ENCODE measurements at places on chromosomes 4 and X.

DNA sequence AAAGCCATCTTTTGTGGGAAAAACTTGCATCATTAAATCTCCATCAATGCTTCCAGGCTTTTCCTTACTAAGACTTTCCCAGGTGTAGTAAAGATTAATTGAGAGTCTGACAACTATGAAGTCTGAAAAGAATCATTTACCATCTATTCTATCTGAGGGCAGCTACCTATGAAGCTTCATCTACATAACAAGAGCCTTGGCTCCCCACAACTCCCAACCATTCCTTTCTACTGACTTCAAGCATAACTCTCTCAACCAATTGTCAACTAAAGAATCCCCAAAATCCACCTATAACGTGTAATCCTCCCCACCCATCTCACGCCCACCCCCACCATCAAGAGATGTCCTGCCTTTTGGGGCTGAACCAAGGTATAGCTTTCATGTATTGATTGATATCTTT lies 101.5 kb upstream of the GABRA2 start:
- DNase-seq = no peak

GRCh38 chr4:23333946-23334878 lies 555.6 kb downstream of the PPARGC1A start:
- no peak for DNase-seq

DNA sequence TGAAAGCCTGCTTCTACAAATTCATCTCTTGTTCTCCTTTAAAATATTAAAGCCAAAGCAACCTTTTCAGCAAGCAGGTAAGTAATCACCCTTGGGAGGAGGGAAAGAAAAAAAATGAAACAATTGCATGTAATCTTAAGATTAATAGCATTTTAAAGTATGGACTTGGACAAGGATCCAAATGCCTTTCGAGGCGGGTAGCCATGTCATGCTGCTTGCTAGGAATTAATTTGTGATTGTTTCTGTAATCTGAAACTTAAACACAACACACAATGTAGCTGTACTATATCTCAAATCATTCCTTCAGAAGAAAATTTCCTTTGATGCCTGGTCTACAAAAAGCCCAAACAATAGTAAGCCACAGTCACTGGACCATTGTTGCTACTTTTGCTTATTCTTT lies 112.4 kb upstream of the CBR4 start:
- no peak for DNase-seq

GRCh38 chrX:72609313-72609712 lies 36.7 kb upstream of the HDAC8 start:
- DNase-seq = no peak

- DNase-seq = no peak
Measured at GRCh38 chr4:113639326-113639725, 122.2 kb downstream of the CAMK2D start.

DNA sequence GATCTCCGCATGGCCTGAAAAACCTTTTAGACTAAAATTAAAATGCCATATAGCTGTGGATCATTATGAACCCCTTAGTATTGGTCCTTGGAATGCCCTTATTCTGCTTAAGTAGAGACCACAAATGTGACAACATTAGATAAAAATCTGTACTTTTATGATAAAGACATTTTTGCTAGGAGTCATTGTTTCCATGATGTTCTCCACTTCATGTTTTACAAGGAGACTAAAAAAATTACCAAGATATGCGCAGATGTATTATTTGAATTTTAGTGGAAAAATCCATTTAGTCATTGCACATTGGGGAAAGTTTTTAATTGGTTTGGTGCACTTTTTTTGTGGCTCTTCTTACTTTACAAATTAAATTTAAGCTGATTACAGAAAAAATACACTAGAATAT lies 85.1 kb upstream of the HPRT1 start:
- DNase-seq = no peak

GRCh38 chrX:16966752-16967448 lies 20.4 kb downstream of the REPS2 start:
- DNase-seq = no peak

- DNase-seq = no peak
Measured at GRCh38 chr4:4666187-4666586, 124.3 kb upstream of the STX18 start.

DNA sequence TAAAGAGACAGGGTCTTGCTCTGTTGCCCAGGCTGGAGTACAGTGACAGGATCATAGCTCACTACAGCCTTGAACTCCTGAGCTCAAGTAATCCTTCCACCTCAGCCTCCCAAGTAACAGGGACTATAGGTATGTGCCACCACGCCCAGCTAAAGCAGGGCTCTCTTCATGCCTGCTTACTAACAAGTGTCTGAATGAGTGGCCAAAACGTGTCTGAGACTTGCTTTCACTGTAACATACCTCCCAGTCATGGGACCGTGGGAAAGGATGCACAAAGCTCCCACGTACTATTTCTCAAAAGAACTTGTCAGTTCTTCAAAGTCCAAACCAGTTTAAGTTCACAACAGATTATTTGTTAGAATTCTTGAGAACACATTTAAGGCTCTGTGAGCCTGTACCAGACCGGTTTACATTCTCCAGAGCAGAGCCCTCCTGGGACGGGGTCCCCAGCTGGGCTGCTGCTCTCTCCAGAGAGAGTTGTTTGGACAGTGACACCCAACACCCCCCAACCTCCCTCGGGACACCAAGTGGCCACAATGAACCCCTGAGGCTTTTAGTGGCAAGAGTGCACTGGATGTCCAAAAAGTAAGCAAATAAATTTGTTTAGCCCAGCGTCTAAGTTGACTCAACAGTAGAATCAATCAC lies 24.1 kb downstream of the SH3KBP1 start:
- DNase-seq = no peak

- no peak for DNase-seq
Measured at GRCh38 chrX:45001048-45001447, 128.1 kb downstream of the KDM6A start.

GRCh38 chr4:148182230-148182911 lies 259.8 kb downstream of the NR3C2 start:
- no peak for DNase-seq

- no peak for DNase-seq
Measured at GRCh38 chr4:158295053-158295452, 84.8 kb downstream of the TMEM144 start.

DNA sequence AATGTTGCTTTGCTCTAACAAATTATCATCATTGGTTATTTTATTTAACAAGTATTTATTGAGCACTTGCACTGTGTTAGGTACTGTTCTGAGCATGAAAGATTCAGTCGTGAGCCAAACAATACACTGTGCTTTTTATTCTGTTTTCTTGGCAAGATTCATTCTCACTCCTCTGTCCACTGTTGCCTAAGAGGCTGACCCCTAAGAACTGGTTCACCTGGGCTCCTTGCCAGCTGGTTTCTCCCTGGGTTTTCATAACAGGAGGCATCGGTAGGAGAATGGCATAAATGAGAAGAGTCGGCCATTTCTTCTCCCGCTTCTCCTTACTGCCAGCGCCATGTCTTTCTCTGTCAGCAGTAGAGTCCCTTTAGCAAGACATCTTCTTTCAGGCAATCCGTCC lies 243.7 kb upstream of the DIAPH2 start:
- no peak for DNase-seq

DNA sequence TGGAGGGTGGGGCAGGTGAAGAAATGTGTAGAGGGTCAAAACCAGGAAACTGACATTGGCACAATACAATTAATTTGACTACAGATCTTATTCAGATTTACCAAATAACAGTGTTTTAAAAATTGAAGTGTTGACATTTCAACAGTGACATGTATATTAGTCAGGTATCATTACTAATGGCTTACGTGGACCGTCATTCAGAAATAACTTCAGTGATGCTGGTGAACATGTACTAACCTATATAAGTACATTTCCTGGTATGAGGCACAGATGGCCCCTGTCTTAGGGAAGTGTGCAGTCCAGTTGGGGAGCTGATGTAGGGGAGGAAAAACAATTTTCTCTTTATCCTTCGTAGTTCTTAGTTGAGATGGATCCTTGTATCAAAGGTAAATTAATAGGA lies 22.3 kb upstream of the MAOA start:
- no peak for DNase-seq

DNA sequence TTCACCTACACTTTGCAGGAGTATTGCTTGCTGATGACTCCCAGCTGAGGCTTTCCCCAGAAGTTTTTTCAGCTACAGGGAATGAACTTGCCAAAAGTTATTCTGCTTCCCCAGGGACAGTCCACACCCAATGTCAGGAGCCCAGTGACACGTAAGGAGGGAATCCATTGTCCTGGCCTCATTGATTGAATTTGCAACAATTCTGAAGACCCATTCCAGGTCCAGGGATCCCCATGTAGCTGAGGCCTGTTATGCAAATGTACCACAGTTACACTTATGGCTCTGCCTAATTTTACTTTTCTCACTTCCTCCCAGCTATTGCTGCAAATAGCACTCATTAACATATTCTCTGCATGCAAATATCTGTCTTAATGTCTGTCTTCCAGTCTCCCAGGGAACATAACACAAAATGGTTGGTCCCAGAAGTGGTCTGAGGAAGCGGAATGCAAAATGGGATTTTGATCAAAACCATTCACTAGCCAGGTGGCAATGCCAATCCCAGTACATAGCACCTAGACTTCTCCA lies 113.7 kb upstream of the ACTRT1 start:
- no peak for DNase-seq

DNA sequence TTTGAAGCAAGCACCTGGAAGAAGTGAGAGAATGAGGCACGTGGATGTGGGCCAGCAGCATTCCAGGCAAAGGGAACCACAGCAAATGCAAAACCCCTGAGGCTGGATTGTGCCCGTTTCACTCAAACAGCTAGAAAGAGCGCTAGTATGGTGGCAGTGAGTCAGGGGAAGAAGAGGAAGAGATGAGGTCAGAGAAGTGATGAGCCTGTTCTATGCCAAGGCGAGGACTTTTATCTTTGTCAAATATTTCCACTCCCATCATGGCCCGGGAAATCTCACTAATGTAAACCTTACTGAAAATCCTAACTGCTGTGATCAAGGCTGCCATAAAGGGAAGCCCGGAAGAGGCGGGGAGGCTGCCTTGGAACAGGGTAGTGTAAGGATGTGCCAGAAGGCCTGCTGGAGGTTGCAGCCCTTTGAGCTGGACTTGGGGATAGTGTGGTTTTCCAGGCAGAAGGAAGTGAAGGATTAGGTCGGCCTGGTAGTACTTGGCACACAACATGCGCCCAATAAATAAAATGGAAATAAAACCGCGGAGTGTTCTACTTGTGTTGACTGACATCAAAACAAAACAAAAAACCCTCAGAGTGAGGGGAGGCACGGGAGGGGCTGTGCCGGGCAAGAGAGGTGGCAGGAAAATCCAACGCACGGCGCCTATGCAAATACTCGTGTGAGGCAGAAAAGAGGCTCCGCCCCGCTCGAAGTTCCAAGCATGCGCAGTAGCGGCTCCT lies 1.2 kb upstream of the CDK16 start:
- DNase-seq = peak; percentile 66

DNA sequence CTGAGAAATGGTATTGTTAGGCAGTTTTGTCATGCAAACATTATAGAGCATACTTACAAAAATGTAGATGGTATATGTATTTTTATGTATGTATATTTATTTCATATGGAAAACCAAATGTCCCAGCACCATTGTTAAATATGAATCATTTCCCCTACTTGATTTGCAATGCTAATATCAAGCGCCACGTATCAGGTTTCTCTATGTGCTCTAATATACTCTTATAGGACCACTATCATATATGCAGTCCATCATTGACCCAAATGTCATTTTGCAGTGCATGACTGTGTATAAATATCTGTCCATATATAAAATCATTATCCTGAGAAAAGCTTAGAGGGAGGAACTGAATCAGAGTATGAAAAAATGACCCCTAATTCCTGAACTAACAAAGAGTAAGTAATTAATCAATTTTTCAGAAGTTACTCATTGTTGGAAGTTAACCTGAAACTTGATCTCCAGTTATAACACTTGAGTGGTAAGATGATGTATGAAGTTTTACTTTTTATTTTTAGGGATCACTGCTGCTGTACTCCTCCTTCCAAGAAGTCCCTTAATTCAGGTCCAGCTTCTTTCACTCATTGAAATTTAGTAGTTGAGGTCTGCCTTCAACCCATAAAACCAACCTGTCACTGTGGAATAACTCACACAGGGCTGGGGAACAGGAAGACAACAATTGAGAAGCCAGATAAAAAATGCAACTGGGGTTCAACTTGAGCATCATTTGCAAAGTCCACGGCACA lies 134.8 kb upstream of the LDB2 start:
- no peak for DNase-seq

DNA sequence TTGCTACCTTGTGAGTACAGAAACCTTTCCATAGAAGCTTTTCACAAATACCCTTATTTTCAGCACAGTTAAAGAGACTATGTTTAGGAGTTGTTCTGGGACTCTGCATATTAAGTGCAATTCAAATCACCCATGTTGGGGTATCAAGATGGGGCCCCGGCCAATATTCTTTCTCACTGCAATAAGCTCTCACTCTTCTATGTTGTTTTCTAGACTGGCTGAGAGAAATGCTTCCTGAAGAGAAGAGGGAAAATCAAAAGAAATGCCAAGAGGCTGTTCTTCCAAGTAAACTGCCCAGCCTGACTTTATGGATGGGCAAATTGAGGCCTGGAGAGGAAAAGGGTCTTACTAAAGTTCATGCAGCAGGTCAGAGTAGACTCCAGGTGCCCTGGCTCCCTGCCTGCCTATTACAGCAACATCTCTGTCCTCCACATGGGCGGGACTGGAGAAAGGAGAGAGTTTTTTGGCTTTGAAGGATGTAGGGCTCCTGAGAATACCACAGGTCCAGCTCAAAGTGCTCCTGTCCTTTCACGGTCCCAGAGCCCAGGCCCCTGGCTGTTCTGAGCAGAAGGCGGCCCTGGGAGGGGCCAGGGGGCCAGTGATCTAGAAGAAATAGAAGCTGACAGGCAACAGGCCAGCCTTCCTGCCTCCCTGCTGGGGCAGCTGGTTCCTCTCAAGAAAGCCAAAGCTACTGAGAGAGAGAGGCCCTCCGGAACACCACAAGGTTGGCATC lies 745 bp upstream of the IQSEC2 start:
- no peak for DNase-seq

DNA sequence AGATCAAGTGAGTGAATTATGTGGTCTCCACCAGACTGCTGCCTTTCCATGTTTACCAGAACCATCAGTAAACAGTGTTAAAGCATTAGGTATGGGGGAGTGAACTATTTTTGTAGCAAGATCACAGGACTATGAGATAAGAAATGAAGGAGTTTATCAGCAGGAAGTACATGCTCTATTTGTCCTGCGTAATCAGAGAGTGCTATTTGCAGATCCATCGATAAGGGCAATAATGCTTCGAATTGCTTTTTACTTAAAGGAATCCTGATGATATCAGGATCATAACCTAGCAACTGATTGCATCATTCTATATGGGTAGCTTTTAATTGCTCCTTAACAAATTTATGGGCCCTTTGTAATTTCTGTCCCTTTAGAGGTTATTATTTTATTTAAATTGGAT lies 57.1 kb downstream of the RBM46 start:
- DNase-seq = no peak

- DNase-seq = no peak
Measured at GRCh38 chrX:132909643-132910042, 48.8 kb downstream of the HS6ST2 start.

GRCh38 chr4:8279321-8280157 lies 10.0 kb downstream of the HTRA3 start:
- no peak for DNase-seq

DNA sequence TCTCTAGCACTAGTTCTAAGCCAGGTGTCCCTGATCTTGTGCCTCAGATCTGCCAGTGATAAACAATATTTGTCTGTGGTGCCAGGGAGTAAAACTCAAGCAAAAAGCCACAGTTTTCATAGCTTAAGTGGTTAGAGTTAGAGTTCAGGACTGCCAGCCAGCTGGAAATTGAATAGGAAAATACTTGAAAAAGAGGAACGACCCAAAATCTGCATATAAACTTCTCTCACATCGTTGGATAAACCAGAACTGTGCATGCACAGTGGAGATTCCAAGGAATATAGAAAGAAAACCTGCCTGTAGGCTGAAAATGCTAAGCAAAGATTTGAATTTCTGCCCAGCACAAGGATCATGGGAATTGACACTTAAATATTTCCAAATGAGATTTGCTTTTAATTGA lies 35.0 kb upstream of the GNPDA2 start:
- no peak for DNase-seq

Data from left forelimb (tissue), 1 donor.